ENCODE measurements at places on chromosomes 3 and 15.

DNA sequence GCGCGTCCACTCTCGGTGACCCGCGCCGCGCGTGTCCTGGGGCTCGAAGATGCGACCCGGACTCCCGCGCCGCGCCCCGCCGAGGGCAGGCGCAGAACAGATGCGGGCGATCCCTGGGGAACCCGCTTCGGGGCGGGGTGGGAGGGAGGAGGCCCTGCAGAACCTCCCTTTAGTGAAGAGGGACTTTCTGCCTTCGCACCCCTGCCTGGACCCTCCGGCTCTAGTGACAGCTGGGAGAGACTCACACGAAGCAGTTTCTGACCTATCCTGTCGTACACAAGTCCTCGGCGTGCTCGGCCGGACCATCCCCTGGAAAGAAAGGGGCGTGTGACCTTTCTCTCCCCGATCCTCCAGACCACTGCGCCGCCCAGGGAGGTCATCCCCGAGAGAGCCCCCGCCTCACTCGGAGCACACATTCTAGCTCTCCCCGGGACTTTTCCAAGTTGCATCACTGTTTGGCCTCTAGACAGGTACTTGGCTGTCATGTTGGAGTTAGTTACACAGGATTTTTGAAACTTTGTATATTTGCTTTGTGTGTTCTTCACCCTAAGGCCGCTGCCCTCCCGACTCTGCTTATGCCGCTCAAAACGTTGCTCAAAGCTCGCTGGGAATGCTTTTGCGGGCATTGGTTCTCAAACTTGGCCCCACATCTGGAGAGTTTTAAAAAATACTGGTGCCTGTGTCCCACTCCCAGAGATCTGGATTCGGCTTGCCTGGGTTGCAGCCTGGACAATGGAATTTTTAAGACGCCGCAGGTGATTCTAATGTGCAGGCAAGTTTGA, 582 bp downstream of the CGNL1 start:
- DNase-seq, result peak; percentile 26

GRCh38 chr3:191026746-191027145, 164.3 kb upstream of the GMNC start:
- no peak for DNase-seq

- DNase-seq, result no peak
Observed at GRCh38 chr3:108887777-108888176, 65.2 kb downstream of the TRAT1 start.

- DNase-seq, result no peak
Observed at GRCh38 chr3:28088811-28089526, 152.4 kb upstream of the CMC1 start.

DNA sequence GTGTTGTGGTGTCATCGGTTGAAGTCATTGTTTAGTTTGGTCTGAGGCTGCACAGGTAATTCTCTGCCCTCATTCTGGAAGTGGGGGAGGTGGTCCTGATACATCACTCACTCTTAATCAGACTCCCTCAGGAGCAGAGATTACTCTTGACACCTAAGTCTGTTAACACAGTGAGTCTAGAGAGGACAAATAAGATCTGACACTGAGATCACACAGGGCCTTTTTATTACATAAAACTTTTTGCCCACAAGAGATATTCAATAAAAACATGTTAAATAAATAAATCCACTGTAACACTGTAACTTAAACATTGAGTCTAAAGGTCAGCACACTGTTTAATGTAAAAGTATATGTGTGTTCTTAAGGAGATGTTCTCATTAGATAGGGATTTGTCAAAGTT, 57.1 kb upstream of the MBNL1 start:
- no peak for DNase-seq
